ENCODE measurements at places on chromosomes 1 and 21.

DNA sequence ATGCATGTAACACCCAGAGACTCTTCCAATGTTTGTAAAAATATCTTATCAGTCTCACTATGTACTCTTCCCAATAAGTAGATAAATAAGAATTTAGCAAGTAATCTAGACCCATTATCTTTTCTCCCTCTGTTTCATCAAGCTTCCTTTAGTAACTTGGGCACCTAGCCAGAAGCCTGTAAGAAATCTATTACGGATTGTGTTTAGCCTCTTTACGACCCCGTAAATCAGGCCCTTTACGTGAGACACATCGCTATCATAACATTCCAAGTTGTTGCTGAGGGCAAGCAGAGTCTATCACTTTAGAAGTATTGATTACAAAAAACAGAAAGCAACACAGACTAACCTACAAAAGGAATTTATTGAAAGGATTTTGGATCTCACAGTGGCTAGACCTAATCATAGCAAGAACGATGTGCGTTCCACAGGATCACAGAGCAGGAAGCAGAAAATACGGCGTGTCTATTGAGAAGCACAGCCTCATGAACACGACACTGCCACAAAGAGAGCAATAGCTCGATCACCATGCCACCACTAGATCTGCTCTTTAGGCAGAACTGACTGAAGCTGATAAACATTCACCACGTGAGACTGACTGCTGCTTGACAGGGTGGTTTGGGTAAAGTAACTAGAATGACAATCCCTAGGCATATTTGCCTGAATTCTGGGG, 922.1 kb downstream of the AMY1C start:
- no peak for DNase-seq

- DNase-seq, result no peak
Observed at GRCh38 chr1:243396876-243397275, 141.0 kb downstream of the SDCCAG8 start.

GRCh38 chr1:111515291-111516004, 12.0 kb upstream of the ADORA3 start:
- DNase-seq, result peak; percentile 51

GRCh38 chr1:39397487-39397886, 93.9 kb upstream of the BMP8A start:
- DNase-seq, result no peak

DNA sequence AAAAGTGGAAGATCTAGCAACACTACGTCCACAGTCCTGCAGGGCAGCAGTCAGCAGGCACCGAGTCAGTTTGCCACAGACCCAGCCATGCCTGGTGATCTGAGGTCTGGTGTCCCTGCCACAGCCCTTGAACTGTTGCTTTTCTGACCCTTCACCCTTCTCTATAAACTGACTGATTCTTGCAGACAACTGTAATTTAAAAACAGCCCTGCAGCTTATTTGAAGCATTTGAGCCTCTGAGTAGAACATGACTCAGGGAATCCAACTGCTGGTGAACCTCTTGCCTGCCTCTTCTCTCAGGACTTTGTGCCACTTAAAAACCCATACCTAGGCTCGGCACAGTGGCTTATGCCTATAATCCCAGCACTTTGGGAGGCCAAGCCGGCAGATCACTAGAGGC, 107.2 kb downstream of the EDEM3 start:
- no peak for DNase-seq

DNA sequence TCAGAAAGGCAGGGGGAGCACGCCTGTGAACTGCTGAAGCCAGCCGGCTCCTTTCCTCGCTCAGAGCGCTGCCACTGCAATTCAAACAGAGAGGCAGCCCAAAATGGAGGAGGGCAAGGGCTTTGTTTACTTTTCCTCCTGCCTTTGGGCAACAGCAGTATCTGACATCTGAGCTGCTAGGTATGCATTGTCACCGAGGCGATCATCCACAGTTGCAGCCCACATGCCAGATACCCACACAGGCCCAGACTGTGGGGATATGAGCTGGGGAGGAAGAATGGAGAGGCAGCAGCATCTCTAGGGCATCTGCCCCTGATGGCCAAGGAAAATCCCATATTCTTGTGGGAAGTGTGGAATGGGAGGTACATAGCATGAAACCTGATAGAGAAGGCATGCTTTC, 357.1 kb downstream of the BARHL2 start:
- no peak for DNase-seq

GRCh38 chr1:9874959-9875635, 35.0 kb downstream of the CTNNBIP1 start:
- peak; percentile 64 for DNase-seq

DNA sequence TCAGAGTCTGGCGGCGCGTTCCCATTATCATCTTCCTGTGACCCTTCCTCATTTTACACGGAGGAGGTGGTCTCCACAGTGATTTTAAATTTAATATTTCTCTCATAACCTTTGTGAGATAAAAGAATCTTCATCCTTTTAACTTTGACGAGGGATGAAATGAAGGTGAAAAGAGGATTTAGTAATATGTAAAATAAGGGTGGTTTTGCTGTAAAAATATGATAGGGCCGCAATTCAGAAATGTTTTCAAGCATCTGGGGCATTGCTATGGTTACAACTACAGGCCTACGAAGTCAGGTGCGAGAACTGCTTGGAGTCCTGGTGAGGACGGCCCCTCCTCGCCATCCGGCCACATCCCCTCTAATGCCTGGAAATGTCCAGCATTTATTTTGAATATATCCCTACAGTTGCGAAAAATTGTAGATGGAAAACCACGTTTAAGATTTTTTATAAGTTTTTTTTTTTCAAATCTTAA, 422 bp upstream of the RSBN1 start:
- no peak for DNase-seq

DNA sequence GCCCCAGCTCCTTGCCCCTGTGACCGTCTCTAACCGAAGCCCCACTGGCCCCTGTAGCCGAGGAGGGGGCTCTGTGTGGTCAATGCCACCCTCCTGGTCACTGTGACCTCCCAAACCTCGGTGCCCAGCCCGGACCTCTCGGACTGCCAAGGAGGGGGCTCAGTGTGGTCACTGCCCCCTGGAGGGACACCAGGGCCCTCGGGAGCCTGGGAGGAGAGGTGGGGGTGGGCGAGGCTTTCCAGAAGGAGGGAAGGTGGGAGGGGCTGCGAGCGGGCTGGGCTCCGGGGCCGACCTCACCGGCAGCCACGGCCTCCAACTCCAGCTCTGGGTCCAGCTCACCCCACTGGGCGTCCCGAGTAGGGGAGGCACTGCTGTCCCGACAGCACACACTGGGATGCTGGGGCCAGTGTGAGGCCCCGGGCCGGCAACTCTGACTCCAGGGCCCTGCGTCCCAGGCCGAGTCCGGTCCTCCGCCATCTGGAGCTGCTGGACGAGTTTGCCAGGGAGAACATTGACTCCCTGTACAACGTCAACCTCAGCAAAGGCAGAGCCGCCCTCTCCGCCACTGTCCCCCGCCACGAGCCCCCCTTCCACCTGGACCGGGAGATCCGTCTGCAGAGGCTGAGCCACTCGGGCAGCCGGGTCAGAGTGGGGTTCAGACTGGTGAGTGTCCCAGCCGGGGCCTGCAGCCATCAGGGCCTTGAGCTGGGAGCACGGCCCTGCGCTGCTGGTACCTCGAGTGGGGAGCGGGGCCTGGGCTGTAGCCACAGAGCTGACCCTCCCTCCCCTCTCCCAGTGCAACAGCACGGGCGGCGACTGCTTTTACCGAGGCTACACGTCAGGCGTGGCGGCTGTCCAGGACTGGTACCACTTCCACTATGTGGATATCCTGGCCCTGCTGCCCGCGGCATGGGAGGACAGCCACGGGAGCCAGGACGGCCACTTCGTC, 6.4 kb downstream of the SCNN1D start:
- no peak for DNase-seq

DNA sequence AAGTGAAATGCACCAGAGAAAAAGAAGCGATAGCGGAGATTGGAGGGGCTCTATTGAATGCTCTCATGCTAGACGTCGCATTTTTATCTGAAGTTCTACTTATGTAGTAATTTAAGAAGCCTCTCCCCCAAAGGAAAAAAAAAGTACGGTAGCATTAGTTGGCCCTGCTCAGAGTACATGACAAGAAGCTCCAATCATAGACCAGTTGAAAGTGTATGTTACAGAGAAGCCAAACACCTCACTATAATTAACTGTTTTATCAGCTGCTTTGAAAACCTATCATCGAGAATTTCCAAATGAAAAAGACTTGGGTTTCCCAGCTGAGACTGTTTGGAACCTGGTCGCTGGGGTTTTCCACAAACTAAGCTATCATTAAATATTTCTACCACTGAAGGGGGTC, 19.6 kb upstream of the OVAAL start:
- DNase-seq, result no peak

- DNase-seq, result peak; percentile 50
Observed at GRCh38 chr1:179318491-179318890, 24.9 kb downstream of the SOAT1 start.

DNA sequence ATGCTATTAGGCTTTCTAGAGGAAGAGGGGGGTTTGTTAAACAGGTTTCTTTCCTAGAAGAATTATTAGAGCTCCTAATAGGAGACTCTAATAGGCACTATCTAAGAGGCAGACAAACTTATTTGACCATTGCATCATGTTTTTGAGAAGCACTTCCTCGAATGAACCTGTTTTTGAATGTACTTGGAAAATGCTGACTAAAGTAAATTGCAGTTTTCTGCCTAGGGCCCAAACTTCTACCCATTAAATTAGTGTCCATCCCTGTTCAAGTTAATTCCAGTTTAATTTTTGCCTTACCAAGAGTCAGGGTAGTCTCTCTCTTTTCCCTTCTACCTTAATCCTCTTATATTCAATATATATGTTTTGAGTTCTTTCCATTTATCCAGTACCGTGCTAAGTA, 1029.6 kb downstream of the TTLL7 start:
- no peak for DNase-seq

DNA sequence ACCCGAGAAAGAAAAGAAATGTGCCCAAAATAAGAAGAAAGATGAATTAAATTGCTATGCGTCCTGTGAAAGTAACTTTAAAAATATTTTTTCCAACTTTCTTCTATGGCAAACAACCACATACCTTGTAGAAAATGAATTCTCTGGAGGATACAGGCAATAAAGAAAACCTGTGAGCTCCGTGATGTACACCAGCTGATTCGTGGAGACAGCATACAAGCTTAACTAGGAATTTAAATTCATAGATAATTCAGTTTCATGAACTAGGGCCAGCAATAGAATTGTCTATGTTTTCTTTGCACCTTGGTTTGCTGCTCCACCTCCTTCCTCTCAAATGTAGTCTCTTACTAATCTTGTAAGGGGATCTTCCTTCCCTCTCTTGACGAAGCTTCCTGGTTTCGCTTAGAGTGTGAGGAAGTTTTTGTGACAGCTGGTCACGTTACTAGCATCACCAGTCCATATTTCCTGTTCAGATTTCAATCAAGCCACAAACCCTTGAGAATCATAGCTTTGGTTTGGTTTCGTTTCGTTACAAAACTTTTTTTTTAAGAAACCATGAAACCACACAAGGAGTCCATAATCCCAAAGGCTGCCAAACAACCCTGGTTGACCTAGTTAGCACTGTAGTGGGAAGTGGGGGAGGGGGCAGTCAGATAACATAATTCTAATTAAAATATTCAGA, 35.8 kb downstream of the GREM2 start:
- peak; percentile 58 for DNase-seq

GRCh38 chr1:76501586-76502219, 365.6 kb upstream of the ST6GALNAC5 start:
- no peak for DNase-seq

DNA sequence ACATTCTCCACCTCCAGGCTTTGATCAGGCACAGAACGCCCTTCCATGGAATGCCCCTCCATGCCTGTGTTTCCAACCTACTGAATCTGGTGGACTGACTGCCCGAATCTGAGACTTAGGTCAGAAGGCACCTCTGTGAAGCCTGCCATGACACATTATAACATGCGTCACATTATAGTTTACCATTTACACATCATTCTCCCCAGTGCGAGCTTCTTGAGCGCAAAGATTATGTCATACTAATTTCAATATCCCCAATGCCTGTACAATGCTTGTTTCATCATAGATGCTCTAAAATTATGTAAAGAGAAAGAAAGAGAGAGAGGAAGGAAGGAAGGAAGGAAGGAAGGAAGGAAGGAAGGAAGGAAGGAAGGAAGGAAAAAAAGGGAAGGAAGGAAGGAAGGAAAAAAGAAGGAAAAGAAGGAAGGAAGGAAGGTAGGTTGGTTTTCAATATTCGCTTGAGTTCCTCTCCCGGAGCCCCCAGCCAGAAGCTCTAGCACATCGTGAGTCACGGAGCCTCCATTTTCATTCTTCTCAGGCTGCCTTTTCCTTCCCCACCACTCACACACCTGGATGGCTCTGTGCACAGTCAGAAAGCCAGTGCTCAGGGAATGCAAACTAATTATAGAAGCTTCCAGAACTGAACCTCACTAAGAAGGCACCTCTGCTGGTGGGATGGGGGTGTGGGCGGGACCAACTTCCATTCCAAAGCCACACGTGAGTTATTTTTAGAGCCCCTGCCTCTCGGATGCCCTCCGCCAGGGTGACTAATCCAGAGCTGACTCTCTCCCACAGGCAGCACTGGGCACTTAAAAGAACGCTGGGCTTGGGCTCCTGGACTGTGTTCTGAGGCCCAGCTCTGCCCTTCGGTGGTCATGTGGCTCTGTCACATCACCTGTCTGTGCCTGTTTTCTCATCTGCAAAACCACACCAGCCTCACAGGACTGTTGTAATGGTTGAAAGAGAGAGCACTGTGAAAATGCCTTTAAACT, 27.4 kb downstream of the LAMB3 start:
- peak; percentile 79 for DNase-seq

DNA sequence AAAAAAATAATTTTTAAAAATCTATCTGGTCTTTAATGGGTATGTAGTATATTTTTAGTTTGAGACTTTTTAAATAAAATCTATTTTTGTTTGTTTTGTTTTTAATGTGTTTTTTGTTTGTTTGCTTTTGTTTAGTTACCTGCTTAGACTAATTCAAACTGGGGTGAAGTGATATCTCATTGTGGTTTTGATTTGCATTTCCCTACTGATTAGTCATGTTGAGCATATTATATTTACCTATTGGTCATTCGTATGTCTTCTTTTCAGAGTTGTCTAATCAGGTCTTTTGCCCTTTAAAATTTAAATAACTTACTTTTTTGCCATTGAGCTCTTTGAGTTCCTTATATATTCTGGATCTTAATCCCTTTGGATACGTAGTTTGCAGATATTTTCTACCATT, 20.3 kb downstream of the CD1B start:
- DNase-seq, result no peak

DNA sequence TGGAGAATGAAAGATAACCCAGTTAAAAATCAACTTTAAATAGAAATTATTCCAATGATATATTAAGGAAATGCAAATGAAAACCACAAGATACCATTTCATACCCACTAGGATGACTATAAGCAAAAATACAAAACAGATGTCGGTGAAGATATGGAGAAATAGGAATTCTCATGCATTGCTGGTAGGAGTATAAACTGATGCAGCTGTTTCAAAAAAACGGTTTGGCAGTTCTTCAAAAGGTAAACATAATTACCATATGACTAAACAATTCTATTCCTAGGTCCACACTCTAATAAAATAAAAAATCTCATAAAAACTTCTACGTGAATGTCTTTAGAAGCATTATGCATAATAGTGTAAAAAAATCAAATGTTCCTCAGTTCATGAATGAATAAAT, 763.3 kb upstream of the BRINP3 start:
- DNase-seq, result no peak

GRCh38 chr1:83964153-83964552, 34.8 kb downstream of the TTLL7 start:
- no peak for DNase-seq

All from inflammatory macrophage treated with lipopolysaccharide for 4 hours (primary cell).